ENCODE measurements at places on chromosomes 11 and 22.

DNA sequence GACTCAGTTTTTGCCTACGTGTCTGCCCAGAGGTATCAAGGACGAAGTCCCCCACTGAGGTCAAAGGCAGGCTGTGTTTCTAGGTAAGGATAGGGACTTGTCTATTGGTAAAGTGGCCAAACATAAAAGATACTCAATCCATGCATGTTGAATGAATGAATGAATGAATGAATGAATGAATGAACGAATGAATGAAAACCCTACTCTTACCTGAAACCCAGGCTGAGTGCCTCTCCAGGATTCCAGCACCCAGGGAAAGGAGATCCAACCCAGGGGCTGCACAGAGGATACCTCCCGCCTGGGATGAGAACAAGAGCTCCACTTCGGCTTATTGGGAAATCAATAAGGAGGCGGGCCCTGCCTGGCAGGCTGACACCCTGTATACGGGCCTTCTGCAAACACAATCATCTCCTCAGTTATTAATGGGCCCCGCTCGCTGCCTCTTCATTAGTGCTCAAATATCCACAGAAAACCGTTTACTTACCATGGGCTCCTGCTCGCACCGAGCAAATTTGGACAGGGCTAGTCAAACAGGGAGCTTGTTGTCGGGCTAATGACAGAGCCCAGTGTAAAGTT, 177.4 kb downstream of the BUD13 start:
- DNase-seq = no peak

DNA sequence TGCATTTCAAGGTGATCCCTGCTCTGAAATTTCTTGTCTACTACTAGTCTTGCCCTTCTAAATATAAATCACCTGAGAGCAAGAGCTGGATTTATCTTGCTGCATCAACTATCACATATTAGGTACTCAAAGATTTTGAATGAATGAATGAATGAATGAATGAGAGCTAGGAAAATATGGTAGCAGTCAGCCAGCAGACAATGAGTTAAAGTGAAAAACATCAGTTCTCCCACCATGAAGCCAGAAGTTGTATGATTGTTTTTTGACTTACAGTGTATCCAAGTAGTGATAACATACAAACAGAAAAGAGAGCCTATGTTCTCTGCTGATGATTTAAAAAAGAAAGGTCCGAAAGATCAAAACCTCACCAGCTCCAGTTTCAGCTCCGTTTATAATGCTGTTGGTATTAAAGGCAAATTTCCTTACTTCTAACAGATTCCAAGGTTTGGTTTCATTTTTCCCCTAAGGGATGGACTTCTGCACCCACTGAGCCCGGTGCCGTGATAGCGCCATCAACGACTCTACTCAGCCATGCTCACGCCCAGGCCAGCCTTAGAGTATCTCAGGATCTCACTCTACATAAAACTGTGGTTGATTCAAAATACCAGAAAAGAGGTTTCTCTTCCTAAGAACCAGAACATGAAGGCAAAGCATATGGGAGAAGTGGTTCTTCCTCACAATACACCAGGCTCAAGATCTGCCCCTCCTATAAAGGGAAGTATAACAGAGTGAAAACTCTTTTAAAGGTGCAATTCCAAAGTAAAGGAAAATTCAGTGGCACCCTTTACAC, 92.0 kb downstream of the SGSM3 start:
- no peak for DNase-seq

- no peak for DNase-seq
These were observed 53.3 kb upstream of the PRDM11 start for GRCh38 chr11:45092901-45093760.

DNA sequence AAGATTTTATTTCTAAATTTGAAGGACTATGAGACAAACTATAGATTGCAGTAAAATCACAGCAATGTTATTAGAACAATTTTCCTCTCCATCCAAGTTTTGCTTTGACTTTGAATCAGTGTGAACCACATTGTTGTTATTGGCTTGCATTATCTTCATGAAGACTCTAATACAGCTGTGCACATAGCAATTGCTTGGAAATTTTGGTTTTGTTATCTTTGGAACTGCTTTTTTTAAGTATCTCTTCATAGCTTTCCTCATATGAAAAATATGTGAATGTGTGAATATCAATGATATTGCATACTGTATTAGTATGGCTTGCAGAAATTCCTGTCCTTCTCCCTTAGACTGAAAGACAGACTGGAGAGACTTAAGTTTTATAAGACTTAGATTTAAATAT, 666.6 kb downstream of the LUZP2 start:
- DNase-seq = no peak

- DNase-seq = no peak
These were observed 88.9 kb downstream of the TBC1D22A start for GRCh38 chr22:46851311-46851710.

GRCh38 chr11:18974192-18974591, 35.0 kb upstream of the MRGPRX1 start:
- no peak for DNase-seq

GRCh38 chr11:105449100-105449734, 160.7 kb upstream of the GRIA4 start:
- no peak for DNase-seq

Measured in sciatic nerve (tissue), 2 donors.